Right hindlimb (tissue), 1 donor: ENCODE measurements at places on chromosomes 2 and 18.

DNA sequence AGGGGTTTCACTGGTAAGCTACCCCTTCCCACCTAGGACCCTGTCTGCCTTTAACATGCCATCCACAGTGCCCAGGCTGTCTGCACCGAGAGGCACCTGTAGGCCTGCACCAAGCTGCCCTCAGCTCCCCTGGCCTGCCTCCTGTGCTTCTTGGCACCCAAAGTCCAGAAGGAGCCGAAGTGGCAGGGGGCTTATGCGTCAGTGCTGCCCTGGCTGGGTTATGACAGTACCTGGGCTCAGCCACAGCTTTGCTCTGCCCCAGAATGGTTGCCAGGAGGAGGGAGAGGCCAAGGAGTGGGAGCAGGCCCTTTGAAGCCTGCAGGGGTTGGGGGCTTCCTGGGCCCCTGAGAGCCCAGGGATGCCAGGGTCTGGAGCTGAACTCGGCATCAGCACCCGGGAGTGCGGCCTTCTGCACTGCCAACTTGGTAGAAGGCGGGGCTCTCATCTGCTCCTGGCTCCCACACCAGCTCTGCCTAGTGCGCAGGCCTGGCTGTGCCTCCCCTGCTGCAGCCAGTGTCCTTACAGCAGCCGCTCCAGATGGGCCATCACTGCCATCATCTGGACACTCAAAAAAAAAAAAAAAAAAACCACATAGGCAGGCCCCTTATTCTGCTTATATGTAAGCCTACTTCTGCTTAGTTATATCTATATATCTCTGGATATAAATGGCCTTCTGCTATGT is 155.4 kb downstream of the THSD7B start:
- DNase-seq: no peak

DNA sequence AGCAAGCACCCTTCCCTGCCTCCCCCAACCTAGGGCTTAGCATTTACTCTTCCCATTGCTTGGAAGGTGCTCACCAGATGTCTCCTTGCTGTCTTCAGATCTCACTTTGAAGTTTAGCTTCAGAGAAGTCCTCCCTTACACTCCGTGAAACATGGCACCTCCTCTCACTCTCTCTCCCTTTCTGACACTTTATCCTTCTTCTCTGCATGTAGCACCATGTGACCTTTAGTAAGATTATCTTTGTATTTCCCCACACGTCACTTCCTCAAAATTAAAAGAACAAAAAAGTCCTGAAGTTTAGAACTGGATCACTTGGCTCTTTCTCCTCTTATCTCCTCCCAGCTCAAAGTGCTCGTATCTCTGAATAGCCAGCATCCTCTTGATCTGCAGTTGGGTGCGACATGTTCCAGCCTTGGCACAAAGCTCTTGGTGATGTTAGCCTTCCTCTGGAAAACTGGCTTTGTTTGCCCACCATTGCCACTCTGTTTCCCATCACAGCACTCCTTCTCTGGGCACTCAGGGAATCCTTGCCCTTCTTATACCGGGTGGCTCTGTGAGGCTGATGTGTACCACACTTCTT is 40.6 kb upstream of the EPAS1 start:
- no peak for DNase-seq

GRCh38 chr18:2909431-2910140 is 62.8 kb downstream of the EMILIN2 start:
- DNase-seq: no peak

DNA sequence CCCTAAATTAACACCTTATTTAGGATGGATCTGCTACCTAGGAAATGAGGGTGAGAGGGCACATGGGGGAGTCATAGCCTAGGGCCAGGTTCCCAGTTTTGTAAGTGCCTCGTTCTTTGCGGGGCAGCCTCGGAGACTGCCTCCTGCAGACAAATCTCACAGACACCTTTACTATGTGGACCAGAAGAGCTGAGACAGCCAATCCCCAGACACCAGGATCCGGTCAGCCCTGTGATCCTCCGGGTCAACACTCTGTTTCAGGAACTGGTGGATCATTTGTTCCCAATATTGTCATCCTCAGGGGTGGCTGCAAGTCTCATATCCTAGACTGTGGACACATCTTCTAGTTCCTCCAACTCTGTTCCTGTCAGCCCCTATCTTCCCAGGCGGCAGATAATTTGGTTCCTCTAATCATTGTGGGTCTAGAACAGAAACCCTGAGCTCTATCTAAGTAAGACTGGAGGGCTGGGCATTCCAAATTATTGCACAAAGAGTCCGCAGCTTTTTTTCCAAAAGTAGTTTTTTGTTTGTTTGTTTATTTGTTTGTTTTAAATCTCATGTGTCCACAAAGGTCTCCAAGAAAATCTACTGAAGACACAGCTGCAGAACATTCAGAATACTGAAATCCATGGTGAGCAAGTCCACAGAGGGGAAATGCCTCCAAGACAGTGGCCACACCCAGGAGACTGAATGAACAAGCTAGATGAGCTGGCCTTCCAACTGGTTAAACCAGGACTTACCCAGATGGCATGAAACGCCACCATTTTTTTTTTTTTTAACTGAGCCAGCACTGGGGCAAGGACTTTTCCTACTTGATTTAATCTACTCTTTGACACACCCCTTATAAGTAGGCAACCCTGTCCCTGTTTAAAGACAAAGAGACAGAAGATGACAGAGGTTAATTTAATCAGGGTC is 6.2 kb upstream of the GDF7 start:
- DNase-seq: no peak

GRCh38 chr2:222960126-222960525 is 91.9 kb upstream of the KCNE4 start:
- no peak for DNase-seq

DNA sequence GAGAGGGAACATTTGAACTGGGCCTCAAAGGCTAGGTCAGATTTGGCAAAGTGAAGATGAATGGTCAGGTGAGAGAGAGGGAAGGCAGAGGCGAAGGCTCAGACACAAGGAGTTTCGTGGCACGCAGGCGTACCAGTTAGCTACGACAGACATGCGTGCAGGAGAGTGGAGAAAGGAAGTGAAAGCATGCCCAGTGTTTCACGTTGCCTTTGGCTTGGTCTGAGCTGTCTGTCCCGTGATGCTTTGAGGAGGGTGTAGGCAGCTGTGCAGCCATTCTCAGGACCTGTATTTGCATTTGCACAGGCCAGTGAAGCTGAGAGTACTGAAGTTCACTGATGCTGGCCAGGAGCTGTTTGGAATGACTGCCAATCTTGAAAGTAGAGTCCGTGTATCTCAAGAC is 69.5 kb downstream of the HNRNPLL start:
- DNase-seq: no peak

DNA sequence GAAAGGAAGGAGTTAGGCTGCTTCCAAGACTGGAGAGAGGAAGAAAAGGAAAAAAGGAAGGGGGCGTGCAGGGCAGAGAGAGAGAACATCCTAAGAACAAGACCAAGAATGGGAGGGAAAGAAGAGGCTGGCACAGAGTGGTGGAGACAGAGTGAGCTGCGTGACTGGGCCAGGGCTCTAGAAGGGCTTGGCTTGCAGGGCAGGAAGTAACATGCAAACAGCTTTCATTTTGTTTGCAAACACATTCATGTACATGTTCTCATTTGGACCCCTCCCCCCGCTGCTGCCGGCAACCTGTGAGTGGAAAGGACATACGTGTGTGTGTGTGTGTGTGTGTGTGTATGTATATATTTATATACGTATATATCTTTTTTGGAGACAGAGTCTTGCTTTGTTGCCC is 46.8 kb upstream of the DNMT3A start:
- DNase-seq: no peak

- DNase-seq: no peak
Observed at GRCh38 chr18:13615432-13615861, 110.9 kb downstream of the FAM210A start.

GRCh38 chr2:130766037-130766436 is 10.7 kb downstream of the AMER3 start:
- no peak for DNase-seq

DNA sequence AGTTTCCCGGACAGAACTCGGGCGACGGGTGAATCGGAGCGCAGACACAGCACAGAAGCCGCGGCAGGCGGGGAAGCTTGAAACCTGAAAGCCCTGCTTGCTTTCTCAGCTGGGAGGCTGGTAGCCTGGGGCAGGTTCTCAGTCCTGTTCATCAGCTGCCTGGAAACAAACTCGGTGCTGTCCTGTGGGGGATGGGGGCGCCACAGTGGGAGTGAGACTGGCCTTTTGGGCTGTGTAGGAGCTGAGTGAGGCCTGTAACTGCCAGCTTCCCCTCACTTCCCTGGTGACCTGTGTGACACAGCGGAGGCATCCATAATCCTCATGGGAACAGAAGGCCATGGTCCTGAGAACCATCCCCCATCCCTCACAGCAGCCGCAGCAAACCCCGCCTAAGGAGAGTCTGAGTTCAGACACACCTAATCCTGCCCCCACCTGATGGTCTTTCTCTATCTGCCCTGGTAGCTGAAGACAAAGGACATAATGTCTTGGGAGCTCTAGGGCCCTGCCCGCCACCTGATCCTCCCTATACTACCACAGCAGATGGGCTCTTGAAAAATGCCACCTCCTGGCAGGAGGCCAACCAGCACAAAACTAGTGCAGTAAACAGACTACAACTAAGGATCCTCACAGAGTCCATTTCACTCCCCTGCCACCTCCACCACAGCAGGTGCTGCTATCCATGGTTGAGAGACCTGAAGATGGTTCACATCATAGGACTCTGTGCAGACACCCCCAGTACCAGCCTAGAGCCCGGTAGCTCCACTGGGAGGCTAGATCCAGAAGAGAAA is 52.7 kb upstream of the LDLRAD4 start:
- DNase-seq: no peak

DNA sequence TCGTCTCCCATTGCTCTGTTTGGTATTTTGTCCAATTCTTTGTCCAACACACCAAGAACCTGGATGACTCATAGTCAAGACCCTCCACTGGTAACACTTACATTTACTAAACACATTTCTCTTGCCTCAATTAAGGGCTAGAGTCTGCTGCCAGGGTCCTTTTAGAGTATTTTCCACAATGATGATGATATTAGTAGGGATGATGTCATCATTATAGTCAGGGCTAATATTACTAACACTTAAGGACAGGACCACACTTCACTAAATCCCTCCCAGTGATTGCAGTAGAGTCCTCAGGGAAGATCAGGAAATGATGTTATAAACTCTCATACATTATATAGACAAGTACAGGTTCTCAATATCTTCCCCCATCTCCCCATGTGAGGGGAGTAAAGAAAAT is 13.6 kb upstream of the SS18 start:
- no peak for DNase-seq

GRCh38 chr2:177314722-177315264 is 50.3 kb upstream of the NFE2L2 start:
- DNase-seq: no peak

DNA sequence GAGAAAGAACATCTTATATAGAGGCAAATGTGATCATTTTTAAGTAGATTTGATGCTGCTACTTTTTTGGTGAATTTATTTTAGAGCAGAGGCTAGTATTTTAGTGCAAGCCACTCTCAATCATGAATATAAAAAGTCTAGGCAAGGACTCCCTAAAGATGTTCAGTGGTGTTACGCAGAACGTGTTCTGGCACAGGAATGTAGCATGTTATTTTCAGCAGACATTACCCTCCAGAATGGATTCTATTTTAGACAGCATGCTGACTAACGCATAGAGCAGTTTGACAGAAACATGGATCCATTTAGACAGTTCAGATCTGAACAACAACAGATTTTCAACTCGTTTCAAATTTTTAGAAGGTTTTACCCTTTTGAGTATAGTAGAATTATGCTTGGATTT is 54.1 kb downstream of the DSC3 start:
- no peak for DNase-seq

GRCh38 chr18:54257015-54257414 is 12.3 kb upstream of the POLI start:
- DNase-seq: no peak

DNA sequence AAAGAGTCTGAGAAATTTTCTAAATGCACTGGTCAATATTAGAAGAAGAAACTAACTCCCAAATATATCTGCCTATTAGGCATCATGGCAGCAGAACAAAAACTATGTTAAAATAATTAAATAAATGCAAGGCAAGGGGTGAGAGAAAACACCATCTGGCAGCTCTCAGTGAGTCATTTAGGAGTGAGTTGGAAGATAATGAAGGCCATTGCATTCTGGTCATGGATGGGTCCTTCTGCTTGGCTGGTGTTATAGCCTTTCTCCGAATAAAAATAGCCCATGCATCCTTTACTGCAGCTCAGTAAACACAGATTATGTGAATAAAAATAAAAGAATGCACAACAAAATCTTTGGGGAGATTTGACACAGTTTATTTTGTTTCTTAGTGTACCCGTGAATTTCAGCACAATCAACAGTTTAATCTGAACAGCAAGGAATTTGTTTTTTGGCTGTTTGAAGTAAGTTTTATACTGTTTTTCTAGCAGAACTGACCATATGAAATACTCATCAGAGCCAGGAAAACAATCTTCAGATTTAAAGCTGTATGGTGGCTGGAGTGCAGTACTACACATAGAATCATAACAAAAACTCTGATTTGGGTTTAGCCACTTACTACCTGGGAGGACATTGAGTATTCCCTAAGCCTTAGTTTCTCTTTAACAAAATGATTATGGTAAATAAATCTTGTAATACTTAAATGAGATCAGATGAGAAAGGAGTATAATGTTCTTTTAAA is 225.1 kb upstream of the ITGA4 start:
- no peak for DNase-seq
